Ovary (tissue), 10 donors: ENCODE measurements at places on chromosomes 16 and 17. TPM values are rescaled to one million over a fixed set of nuclear protein-coding genes. Genes with fewer than 3 reads are reported as not detected.

The TNRC6C gene
- 32.5 TPM for total RNA-seq

The KRT27 gene
- not detected for total RNA-seq

The TXNDC11 gene
- 41.8 TPM for total RNA-seq

The PIK3R5 gene
- 1.3 TPM for total RNA-seq

The AKAP1 gene
- 27.1 TPM for total RNA-seq

The GALR2 gene
- total RNA-seq, result not detected

The DNAAF1 gene
- 0.76 TPM for total RNA-seq

The CES4A gene
- total RNA-seq, result 10.3 TPM

The CDH8 gene
- total RNA-seq, result 1.7 TPM

DNA sequence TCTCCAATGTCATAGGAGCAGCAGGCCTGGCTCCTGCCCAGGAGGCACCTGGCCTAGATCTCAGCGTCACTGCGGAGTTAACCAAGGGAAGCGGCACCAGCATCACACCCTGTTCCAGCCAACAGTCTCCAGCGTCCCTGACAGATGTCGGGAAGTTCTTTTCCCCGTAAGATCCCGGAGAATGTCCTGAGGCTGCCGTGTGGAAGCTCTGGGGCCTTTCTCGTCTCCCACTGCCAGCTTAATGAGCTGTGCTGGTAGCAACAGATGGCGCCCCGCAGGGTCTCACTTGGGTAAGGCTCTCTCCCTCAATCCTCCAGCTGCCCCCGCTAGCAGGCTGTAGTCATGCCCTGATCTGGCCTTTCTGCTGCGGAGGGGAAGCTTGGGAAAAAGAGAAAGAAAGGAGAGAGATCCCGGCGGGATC is 57.5 kb downstream of the MARCHF10 start:
- H3K4me1 ChIP-seq, result no peaks in the 10 kb centered on the region
- no peaks in the 10 kb centered on the region for H3K36me3 ChIP-seq
- DNase-seq, result no peak

DNA sequence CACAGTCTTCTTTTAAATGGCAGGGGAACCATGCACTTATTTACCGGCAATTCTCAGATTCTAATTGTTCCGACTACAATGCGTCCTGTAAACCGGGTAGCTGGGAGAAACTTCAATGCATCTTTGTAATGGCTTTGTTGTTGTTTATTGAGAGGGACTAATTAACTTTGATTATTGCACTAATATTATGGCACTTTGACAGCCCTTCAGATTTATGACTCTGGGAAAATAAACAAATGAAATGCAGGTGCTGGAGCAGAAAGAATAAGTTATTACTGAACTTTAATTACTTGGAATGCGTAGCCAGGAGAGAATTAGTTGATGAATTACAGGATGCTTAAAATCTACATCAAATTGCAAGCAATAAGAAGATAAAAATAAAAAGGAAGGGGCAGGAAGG is 77.0 kb downstream of the WWOX start:
- no peaks in the 10 kb centered on the region for H3K4me1 ChIP-seq
- H3K27ac ChIP-seq, result no peak overlapping the region
- H3K36me3 ChIP-seq, result no peaks in the 10 kb centered on the region
- DNase-seq, result no peak
- H3K27me3 ChIP-seq, result no peaks in the 10 kb centered on the region

DNA sequence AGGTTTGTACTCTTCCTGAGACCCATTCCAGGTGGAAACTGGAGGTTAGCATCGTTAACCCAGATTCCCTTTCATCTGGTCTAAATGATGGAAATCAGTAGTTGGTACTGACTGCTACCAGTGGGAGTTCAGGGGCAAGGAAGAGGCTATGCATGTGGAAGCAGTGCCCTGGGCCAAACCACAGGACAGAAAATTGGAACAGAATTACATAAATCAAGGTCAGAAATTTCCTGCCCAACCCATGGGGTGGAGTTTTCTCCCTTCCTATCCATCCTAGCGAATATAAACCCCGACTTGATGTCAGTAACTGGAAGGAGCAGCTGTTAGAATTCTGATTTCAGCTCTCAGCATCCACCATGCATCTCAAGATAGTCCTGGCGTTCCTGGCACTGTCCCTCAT is at the start of gene AOC2:
TSS of gene AOC2 (plus strand) at position 310 of the 400 bp plus-strand sequence. CDS start at position 357, 47 bp downstream.
- H3K4me3 ChIP-seq, result no peak within 1 kb of the TSS
- no peaks in the 10 kb centered on the region for H3K36me3 ChIP-seq
- no peaks in the 10 kb centered on the region for H3K27me3 ChIP-seq
- no peak for DNase-seq
- no peaks in the 10 kb centered on the region for H3K4me1 ChIP-seq

DNA sequence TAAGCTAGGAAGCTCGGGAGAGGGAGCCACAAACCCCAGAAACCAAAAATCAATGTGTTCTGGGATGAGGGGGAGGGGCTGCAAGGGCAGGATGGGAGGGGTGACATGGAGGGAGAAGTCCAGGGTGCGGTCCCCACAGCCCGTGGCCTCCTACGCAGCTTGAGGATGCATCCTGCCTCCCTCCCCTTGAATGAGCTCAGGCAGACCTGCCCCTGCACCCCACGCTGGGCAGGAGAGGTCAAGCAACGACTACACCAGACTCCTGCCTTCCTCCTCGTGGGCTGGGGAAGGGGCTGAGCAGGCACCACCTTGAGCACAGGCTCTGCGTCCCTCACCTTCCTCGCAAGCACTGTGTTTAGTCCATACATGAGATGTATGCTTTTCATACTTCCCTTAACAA is 3.9 kb downstream of the ANKRD13B start:
- H3K27ac ChIP-seq, result no peak overlapping the region
- H3K4me3 ChIP-seq, result no peak overlapping the region
- H3K4me1 ChIP-seq, result peaks cover 27% of the 10 kb centered on the region

GRCh38 chr16:89007371-89008249 is 30.6 kb upstream of the CBFA2T3 start:
- DNase-seq, result no peak
- H3K36me3 ChIP-seq, result no peaks in the 10 kb centered on the region
- H3K27ac ChIP-seq, result no peak overlapping the region
- H3K27me3 ChIP-seq, result no peaks in the 10 kb centered on the region

DNA sequence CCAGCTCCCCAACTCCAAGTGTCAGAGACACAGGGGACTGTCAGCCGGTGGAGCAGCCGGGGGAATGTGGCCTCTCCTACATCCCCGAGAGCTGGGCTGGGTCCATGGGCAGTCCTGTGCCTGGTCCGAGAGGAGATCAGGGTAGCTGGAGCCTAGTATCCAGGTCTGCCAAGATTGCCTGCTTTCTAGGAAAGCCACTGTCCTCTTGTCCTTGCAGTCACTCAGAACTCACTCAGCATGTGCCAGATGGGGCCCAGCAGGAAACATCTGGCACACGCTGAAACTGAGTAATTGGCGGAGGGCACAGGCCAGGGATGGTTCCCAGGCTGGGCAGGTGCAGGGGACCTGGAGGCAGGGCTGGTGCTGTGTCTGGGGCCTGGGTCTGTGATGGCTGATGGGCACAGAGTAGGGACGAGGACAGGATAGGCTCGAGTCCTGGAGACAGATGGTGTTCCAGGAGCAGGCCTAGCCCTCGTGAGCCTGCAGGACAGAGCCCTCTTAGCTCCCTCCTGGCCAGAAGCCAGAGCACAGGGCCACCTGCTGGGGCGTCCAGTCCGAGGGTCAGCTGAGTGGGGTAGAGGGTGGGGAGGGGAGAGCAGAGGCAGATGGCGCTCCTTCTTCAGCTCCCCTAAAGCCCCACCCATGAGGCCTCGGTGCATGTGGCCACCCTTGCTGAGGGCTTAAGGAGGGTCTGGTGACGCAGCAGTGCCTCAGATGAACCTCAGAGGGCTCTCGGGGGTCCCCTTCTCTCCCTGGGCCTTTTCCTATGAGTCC is 31.1 kb downstream of the ADCY7 start:
- no peaks in the 10 kb centered on the region for H3K4me1 ChIP-seq
- H3K27me3 ChIP-seq, result no peaks in the 10 kb centered on the region
- no peak overlapping the region for H3K27ac ChIP-seq

DNA sequence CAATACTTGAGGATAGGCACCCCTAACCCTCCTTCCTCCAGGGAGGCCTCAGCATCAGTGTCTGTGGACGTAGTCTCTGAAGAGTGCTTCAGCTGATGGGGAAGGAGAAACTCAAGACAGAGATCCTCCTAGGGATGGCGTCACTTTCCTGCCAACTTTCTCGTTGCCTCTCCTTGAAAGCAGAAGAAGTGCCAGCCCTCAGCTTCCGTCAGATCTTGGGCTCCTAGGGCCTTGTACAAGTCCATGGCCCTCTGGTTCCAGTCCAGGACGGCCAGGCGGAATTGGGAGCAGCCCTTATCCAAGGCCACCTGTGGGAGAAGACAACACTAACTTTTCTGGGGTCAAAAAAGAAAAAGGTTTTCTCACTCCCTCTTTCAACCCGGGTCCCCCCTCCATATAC is 1.3 kb downstream of the SAT2 start:
- H3K27me3 ChIP-seq, result no peaks in the 10 kb centered on the region
- H3K27ac ChIP-seq, result peak overlapping the region; percentile 97
- no peak for DNase-seq
- H3K4me3 ChIP-seq, result no peak overlapping the region

GRCh38 chr16:64409783-64410210 is 712.1 kb downstream of the CDH11 start:
- H3K4me3 ChIP-seq, result no peak overlapping the region
- H3K27ac ChIP-seq, result no peak overlapping the region
- no peak for DNase-seq
- peaks cover 2% of the 10 kb centered on the region for H3K4me1 ChIP-seq

DNA sequence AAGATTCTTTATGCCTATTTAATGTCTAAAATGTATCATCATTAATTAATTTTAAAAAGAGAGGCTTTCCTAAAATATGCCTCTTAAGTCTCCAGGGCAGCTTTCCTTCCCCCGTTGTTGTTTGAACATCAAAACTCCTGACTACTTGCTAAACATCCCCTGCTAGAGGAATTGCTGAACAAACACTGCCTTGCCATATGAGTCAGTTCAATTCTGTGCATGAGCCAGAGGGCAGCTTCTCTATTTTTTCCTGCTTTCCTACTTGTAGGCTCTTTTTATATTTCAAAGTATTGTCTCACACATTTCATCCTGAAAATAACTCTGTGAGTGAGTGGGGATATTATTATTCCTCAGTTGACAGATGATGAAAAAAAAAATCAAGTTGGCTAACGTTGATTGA is 143.4 kb downstream of the HS3ST4 start:
- no peak overlapping the region for H3K27ac ChIP-seq
- DNase-seq, result no peak
- H3K27me3 ChIP-seq, result no peaks in the 10 kb centered on the region

GRCh38 chr16:11123666-11124065 is 132.3 kb downstream of the SOCS1 start:
- DNase-seq, result no peak
- H3K4me3 ChIP-seq, result no peak overlapping the region
- H3K27me3 ChIP-seq, result no peaks in the 10 kb centered on the region

DNA sequence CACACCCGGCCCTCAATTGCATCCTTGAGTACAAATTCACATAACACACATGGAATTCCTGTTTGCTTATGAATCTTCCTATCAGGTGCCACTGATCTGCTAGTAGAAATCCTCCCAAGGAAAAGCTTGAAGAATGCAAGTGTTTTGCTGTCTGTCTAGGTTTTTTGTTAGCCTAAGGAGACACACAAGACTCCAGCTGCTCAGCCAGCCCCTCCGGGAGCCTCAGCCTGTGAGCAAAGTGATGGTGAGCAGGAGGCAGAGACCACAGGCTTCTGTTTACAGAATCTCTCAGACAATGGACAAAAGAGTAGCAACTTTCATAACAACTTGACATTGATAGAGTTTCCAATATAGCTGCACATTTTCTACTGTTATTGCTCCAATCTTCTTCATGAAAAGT is 18.4 kb upstream of the PRKCA start:
- H3K4me1 ChIP-seq, result no peaks in the 10 kb centered on the region
- no peaks in the 10 kb centered on the region for H3K27me3 ChIP-seq
- H3K36me3 ChIP-seq, result no peaks in the 10 kb centered on the region
- H3K27ac ChIP-seq, result no peak overlapping the region
- H3K4me3 ChIP-seq, result no peak overlapping the region

- no peaks in the 10 kb centered on the region for H3K36me3 ChIP-seq
- no peaks in the 10 kb centered on the region for H3K27me3 ChIP-seq
- DNase-seq, result no peak
- H3K4me3 ChIP-seq, result no peak overlapping the region
- peaks cover 27% of the 10 kb centered on the region for H3K4me1 ChIP-seq
Measured at GRCh38 chr17:81336930-81337325, 41.8 kb upstream of the SLC38A10 start.

DNA sequence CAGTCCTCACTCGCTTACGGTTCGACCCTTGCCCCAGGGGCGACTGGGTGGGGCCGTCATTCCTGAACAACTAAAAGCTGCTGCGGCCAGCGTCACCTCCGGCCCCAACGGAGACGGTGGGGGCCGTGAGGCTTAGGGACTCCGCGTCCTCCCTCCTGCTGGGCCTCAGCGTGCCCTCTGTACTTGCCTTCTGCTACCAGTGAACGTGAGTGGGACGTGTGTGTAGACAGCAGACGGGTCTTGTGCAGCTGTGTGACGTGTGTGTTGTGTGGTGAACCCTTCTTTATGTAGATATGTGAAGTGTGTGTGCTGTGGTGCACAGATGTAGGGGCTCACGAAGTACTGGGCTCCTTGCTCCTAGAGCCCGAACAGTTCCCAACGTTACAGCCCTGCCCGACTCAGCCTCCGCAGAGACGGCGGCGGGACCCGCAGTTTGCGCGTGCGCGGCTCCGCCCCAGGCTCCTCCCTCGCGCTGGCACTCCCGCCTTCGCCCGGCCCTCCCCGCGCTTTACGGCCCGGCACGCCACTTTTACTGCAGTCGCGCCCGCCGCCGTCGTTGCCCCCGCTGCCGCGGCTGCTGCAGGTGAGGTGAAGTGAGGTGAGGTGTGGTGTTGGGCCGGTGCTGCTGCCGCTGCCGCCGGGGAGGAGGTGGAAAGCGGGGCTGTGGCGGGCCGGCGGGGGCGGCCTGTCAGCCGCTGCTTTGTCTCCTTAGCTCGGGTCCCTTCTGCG is at the start of gene PHAF1:
TSS of gene PHAF1 (plus strand) at position 535 of the 729 bp plus-strand sequence. CDS start 235 bp downstream, outside the sequence.
- peak within 1 kb of the TSS; percentile 63 for H3K27ac ChIP-seq
- peaks cover 11% of the 10 kb centered on the region for H3K4me1 ChIP-seq
- H3K4me3 ChIP-seq, result peak within 1 kb of the TSS; percentile 95
- no peaks in the 10 kb centered on the region for H3K36me3 ChIP-seq
- H3K27me3 ChIP-seq, result no peaks in the 10 kb centered on the region

DNA sequence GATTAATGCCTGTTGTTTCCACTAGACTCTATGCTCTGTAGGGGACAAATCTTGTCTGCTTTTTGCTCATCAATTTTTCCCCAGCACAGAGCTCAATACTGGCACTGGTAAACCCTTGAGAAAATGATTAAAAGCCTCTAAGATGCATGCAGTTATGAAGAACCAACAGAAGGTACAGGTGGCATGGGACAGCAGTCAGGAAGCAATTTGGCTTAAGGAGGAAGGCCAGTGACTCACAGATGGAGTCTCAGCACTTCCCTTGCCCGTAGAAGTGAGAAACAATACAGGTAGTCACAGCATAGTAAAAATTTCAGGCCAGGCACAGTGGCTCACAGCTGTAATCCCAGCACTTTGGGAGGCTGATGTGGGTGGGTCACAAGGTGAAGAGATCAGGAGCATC is 504.7 kb upstream of the RBFOX1 start:
- no peak for DNase-seq
- H3K36me3 ChIP-seq, result no peaks in the 10 kb centered on the region
- no peaks in the 10 kb centered on the region for H3K27me3 ChIP-seq

GRCh38 chr16:79653373-79653891 is 52.9 kb upstream of the MAF start:
- H3K4me3 ChIP-seq, result no peak overlapping the region
- H3K27ac ChIP-seq, result no peak overlapping the region
- peak; percentile 30 for DNase-seq

- H3K27me3 ChIP-seq, result no peaks in the 10 kb centered on the region
- H3K36me3 ChIP-seq, result no peaks in the 10 kb centered on the region
- H3K4me3 ChIP-seq, result no peak overlapping the region
- H3K27ac ChIP-seq, result no peak overlapping the region
- H3K4me1 ChIP-seq, result no peaks in the 10 kb centered on the region
- no peak for DNase-seq
Measured at GRCh38 chr16:59886021-59886420, 1151.9 kb upstream of the GOT2 start.
